ENCODE measurements at places on chromosomes 2 and 18.

DNA sequence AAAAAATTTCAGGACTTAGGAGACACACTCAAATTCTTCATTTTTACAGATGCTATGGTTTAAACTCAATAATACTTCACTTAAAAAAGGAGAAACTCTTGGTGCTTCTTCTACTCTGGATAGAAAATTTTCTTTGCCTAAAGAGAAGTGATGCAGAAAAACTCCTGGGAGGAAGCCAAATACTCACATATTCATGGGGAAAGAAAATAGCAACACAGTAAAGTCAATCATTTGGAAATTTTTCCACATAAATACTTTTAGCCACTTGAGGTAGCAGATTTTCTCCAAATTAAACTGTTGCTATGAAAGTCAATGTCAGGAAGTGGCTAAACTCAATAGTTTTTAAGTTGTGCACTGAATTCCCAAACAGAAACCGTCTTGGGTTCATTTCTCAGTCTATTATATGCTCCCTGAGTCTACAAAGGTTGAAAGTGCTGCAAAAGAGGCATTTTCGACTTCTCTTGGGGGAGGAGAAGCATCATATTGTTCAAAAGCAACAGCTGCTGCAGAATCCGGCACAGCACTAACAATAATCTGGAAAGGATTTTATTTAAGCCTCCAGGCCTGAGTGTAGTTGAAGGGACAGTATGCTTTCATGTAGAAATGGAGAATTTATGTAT is 81.1 kb downstream of the UPP2 start:
- no peak for DNase-seq

DNA sequence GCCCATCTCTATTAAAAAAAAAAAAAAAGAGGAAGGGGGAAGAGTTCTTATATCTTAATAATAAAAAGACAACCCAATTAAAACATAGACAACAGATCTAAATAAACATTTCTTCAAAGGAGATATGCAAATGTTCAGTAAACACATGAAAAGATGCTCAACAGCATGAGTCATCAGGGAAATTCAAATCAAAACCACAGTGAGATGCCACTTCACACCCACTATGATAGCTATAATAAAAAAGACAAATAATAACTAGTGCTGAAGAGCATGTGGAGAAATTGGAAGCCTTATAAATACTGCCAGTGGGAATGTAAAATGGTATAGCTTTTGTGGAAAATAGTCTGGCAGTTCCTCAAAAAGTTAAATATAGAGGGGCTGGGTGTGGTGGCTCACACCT is 61.5 kb upstream of the CYP20A1 start:
- DNase-seq, result no peak

GRCh38 chr2:68766376-68766845 is 31.8 kb downstream of the ARHGAP25 start:
- no peak for DNase-seq

DNA sequence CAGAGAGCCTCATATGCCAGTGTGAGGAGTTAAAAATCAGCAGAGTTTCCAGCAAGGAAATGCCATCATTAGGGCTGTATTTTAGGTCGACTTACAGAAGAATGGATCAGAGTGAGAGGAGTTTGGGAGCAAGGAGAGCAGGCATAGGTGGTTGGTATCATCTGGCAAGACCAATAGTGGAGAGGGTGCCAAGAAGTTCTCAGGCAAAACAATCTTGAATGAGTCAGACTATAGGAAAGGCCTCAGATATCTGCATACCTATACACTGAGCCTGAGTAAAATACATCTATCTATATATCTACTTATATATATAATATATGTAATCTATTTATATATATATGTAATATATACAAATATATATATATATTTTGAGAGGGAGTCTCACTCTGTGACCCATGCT is 57.3 kb downstream of the TMEFF2 start:
- no peak for DNase-seq

DNA sequence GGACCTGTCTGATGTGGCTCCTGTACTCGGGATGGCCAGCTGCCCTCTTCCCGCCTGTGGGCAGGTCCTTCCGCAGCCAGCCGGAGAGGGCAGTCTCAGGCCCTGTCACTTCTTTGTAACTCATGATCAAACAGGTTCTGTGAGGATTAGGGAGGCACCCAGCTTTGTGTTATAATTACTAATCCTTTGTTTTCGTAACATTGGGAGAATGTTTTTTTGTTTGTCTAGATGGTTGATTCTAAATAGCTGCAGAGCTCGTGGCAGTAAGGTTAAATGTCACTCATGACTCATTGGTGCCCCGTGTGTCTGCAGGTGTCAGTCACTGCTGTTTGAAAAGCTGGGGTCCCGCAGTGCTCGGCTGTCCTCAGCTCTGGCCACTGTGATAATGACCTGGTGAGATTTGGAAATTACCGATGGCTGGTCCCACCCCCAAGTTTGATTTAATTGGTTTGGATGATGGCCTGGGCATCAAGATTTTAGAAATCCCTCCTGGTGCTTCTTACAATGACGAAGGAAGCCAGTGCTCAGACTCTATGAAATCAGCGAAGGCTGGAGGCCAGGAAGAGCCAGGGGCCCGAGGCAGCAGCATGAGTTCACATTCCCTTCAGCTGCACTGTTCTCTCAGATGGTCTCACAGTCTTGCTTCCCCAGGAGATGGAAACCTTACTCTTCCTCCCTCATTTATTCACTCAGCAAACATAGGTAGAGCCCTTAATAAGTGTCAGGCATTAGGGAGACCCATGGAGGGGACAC is 172.8 kb downstream of the VAPA start:
- DNase-seq, result no peak

DNA sequence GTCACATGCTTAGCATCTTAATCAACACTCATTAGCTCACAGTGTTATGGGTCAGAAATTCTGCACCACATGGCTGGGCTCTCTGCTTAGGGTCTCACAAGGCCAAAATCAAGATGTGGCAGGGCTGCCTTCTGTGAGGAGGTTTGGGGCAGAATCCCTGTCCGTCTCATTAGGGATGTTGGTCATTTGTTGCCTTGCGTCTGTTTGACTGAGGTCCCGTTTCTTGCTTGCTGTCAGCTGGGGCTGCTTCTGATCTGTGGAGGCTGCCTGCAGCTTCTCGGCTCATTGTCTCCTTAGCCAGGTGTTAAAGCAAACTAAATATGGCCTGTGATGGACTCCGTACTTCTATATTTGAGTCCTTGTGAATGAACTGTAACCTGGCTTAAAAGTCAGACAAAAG is 146.5 kb downstream of the NDUFA10 start:
- DNase-seq, result no peak

DNA sequence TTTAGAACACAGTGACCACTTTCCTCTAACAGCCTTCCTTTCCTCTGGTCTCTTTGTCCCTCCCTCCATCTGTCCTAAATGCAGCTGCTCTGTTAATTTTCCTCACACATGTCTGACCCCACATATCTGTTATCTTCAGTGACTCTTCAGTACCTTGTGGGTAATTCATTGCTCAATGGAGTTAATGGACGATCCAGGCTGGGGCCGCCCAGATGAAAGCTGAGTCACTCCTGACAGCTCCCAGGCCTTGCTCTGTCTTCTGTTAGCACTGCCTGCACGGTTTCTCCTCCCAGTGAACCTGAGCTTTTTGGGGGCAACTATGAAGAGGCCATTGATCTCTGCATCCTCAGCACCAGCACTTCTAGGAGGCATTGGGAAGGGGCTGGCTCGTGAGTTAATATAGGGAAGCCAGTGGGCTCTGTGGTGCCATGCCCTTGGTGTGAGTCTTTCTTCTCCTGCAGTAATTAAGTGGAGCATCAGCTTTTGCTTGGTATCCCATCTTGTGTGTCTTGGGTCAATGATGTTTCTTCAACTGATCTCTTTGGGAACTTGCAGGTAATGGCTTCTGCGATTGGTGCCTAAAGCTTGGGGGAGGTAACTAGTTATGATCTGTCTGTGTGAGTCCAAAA is 67.3 kb downstream of the SNORC start:
- no peak for DNase-seq

Measured in NCI-H1930 (cell line).